ENCODE measurements at places on chromosomes 6 and 20. TPM values are rescaled to one million over a fixed set of nuclear protein-coding genes. Genes with fewer than 3 reads are reported as not detected.

DNA sequence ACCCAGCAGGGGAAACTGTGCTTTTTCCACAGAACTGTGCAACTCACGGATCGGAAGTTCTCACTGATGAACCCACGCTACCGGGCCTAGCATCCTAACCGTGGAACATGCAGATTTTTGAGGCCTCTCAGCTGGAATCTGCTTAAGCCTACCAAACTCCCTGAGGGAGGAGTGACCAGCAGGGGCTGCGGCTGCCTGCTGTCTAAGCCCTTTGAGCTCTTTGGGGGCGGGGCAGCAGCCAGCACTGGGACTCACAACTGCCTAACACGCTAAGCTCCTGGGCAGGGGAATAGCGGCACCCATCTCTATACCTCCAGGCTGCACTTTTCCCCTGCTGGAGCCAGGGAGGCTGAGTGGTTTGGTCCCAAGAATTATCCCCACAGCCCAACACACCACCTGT, 20.4 kb upstream of the METTL24 start:
- DNase-seq: no peak

- DNase-seq: no peak
Measured at GRCh38 chr20:64045346-64046011, 4.0 kb downstream of the SOX18 start.

GRCh38 chr6:37717836-37718251, 20.2 kb upstream of the MDGA1 start:
- DNase-seq: no peak

DNA sequence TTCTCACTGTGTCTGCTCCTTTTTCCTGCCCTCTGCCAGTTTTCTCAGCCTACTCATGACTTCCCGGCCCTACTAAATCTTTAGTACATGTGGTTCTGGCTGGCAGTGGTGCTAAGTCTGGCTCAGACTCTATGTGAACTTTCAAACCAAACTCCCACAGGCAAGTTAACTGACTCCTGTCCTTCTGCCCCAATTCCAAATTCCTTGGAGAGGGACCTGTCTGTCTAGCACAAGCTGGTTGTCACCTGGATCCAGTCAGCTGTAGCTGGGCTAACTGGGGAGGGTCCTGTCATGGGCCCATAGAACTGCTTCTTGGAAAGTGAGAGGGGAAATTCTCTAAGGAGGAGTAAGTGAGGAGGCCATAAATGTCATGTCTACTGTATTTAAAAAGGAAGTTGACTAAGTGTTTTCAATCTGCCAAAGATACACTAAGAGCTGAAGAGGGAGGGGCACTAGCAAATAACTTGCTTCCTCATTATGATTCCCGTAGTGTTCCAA, 240.1 kb downstream of the KCNQ5 start:
- no peak for DNase-seq

DNA sequence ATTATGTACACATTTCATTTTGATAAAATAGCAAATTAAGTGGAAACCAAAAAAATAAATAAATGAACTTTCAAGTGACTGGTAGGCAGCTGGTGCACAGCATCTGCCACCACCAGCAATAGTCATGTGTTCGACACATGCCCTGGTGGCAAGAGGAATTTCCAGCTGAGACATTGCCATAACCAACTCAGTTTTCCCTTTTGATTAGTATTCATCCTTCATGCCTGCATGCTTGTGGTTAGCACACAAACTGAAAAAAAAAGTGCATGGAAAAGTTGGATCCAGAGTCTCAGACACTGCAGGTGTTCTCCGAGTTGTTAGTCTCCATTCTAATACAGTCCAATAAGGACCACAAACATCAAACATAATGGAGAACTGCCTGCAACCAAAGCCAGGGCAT, 156.0 kb upstream of the SOX4 start:
- DNase-seq: no peak

- DNase-seq: peak; percentile 23
Measured at GRCh38 chr6:28161410-28162079, 19.9 kb downstream of the ZKSCAN8 start.

DNA sequence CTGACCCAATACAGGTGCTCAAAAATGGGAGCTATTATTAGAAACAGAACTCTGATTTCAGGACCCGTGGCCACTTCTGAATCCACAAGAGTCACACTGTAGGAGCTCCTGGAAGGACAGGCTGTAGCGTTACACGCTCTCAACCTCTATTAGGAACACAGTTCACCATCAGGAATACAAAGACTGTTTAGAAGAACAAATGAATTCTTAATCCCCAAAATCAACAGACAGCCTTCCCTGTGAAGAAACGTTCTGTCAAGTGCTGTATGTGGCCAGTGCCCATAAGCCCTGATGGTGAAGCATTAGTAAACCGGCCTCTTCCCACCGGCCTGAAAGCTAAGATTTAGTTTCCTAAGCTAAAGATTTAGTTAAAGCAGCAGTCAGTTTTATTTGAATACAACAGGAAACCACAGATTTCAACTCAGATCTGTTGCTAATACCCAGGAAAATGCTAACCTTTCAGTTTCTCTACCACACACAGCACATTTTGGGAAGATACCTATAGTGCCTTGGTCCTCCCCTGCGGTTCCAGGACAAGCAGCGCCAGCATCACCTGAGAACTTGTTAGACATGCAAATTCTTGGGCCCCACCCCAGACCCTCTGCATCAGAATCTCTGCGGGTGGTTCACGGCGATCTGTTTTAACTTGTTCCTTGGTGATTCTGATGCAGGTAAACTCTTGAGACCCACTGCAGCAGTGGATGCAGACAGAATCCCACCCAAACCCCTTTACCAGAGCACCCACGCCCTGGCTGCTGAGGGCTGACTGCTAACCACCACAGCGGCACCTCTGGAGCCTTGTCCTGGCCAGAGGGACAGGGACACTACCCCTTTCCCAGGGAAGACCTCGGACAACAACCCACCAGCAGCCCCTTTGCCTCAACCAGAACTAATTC, 33.4 kb downstream of the MTRES1 start:
- DNase-seq: no peak

GRCh38 chr6:83517500-83517899, 5.2 kb downstream of the PRSS35 start:
- no peak for DNase-seq

GRCh38 chr6:40706178-40706577, 119.0 kb upstream of the LRFN2 start:
- no peak for DNase-seq

DNA sequence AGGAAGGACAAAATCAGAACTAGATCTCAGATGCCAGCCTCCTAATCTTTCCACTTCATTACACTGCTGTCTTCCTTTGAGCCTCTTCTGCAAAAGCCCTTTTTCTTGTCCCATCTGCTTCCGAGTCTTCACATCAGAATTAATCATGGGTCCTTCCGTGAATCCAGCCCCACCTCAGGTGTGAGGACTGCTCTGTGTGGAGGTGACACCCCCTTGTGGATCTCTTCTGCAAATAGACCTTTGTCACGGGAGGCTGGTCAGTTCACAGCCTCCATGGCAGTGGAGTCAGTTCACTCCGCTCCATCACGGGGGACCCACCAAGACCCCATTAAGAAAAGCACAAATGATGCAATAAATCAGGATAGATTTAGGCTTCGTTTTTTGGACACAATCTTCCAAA, 171.1 kb downstream of the ADAT2 start:
- no peak for DNase-seq

GRCh38 chr6:358432-358831, 33.1 kb upstream of the IRF4 start:
- no peak for DNase-seq

GRCh38 chr6:146582857-146583256, 15.9 kb upstream of the ADGB start:
- no peak for DNase-seq

DNA sequence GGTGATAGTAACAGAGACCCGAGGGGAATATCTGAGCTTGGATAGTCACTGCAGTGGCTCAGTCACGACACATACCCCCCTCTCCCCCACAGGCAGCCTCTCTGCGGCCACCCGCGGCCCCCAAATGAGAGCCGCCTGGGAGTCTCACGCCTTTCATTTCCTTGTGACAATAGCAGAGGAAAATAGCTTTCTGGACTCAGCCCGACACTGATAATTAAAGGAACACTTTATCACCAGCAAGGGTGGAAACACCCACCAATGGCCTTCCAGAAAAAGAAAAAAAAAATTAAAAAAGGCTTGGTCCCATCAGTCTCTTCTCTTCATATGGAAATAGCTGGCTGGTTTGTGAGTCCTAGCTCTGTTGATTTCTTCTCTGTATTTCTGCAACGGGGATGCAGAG, 35.1 kb upstream of the KCNG1 start:
- no peak for DNase-seq

DNA sequence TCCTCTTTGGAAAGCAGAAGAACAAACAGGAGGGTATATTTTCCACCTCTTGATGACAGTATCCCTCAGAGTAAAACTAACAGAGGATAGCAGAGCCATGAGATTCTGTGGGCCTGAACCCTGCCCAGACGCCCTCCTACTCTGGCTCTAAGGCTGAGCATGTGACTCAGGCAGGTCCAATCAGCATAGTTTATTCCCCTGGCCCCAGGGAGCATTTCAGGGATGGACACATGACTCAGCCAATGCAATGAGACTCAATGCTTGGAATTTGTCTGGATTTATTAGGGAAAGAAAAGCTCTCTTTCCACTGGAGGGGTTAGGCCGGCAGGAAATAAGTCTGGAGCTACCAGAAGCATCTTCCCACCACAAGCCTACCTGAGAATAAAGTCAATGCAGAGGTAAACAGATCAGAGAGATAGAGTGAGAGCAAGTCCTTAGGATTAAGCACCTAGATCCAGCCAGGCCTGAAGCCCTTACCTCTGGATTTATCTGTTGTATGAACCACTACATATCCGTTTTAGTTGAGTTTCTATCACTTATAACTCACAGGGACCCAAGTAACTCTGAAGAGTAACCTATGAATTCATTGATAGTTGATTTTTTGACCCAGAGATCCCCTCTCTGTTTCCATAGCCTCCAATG, 68.2 kb upstream of the EYA2 start:
- DNase-seq: no peak

DNA sequence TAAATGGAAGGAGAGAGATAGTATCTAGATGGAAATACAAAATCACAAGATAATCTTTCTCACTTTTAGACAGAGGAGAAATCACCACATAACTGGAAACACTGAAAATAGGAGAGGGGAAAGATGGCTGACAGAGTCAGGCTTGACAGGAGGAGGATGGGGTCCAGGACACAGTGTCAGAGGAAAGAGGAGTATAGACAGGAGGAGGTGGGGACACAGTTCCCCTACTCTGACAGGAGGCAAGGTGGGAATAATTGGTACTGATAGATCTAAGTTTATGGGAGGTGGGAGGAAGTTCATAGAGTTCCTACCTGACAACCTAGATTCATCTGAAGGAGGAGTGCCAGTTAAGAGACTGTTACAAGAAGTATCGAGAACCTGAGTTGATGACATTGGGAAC, 9.1 kb downstream of the GPR6 start:
- DNase-seq: no peak

DNA sequence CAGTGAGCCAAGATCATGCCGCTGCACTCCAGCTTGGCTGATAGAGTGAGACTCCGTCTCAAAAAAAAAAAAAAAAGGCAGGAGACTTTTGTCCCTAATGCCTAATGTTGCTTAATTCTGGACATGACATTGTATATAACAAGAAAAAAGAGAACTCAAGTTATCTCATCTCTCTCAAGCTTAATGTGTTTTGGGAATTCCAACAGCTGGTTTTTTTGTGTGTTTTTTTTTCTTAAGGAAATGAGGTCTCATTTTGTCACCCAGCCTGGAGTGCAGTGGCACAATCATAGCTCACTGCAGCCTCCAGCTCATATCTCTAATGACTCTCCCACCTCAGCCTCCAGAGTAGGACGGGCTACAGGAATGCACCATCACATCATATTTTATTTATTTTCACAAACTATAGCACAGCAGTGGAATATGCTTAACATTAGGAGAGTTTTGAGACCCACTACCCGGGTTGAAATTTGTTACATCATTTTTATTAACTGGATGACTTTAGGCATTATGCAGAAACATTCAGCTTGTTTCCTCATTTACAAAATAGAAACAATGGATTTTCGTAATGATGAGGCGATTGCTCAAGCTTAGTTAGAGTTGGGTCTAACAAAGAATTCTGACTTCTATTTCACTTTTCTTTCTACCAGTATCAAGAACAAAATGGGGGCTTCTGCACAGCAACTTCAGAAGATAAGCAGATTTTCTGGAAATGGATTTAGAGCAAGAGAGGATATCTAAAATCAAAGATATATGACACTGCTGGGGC, 104.1 kb upstream of the BTN3A2 start:
- no peak for DNase-seq

DNA sequence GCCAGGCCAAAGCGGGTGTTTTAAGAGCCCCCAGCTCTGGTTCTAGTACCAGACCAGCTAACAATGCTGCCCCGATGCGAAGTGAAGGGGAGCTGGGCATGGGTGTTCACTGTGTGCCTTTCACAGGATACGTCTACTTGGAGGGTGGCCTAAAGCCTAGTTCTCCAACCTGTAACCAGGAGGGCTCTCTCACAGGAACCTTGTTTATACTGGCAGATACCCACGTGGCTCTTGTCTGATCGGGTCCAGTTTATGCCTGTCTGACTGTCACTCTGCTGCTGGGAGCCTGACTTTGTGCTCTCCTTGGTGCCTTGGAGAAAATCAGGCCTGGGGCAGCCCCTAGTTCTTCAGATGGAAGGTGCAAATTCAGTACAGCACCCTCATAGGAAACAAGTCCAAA, 60.2 kb upstream of the RNF144B start:
- DNase-seq: no peak

DNA sequence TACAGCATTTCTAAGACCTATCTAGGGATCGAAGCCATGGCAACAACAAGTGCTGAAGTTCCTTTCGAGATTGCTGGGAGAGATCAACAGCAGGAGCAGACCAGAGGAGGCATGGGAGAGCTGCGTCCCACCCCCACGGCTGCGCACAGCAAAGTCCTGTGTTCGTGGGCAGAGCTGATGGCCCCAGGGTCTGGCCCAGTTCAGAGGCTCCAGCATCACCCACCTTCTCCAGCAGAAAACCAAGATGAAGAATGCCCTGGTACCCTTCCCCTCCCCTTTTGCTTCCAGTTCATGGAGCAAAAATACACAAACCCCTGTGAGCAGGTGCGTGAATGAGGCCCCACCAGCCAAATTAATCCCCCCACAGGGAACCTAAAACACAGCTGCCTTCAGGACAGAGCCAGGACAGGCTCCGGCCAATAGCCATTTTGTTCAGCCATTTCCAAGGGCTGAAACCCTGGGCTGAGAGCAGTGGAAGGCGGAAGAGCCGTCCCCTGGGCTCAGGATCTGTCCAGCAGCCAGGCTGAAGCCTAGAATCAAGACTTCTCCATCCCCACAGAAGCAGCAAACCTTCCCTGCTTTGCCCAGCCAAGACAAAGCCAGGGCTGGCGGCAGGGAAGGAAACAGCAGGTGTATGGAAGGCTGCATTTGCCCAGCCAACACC, 102.8 kb downstream of the PREX1 start:
- no peak for DNase-seq

- DNase-seq: peak; percentile 13
Measured at GRCh38 chr6:74170118-74170517, 474.1 kb downstream of the CD109 start.

Gene ARMH2
- not detected for polyA plus RNA-seq

Gene CLPSL2
- not detected for polyA plus RNA-seq

Gene SAMD10
- polyA plus RNA-seq: 3.8 TPM

Gene GPX5
- not detected for polyA plus RNA-seq

Gene SEMG2
- not detected for polyA plus RNA-seq

Gene ZC2HC1B
- polyA plus RNA-seq: not detected

Gene SLC25A27
- polyA plus RNA-seq: 15.0 TPM

Gene TULP4
- polyA plus RNA-seq: 5.3 TPM

Gene RAD21L1
- not detected for polyA plus RNA-seq

Gene CTSZ
- polyA plus RNA-seq: 165 TPM

All from urinary bladder (tissue), 4 donors.